ENCODE measurements at places on chromosomes 6 and 20. TPM values are rescaled to one million over a fixed set of nuclear protein-coding genes. Genes with fewer than 3 reads are reported as not detected.

GRCh38 chr6:68032217-68032616 lies 602.9 kb upstream of the ADGRB3 start:
- H3K4me3 ChIP-seq, result no peak overlapping the region
- no peaks in the 10 kb centered on the region for H3K27me3 ChIP-seq
- no peak for DNase-seq
- no peaks in the 10 kb centered on the region for H3K4me1 ChIP-seq
- no peaks in the 10 kb centered on the region for H3K36me3 ChIP-seq

Gene SEL1L2
- 4.1 TPM for total RNA-seq

DNA sequence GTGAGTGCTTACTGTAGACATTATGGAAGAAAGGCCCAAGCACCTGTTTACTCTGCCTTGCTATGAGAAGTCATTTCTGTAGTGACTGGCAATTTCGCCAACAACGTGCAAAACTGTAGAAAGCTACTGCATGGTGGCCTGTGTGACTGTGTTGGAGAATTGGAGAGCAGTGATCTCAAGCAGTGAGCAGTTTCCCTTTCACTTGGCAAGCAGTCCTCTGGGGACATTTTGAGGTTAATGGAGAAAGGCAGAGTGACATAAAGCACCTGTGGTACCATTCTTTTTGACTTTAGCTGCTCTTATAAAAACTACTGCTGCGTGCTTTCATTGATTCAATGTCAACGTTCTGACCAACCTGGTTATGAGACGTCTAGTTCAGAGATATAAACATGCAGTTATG lies 382.6 kb upstream of the JAG1 start:
- no peak for DNase-seq
- H3K27ac ChIP-seq, result no peak overlapping the region
- H3K36me3 ChIP-seq, result no peaks in the 10 kb centered on the region
- no peaks in the 10 kb centered on the region for H3K27me3 ChIP-seq
- no peaks in the 10 kb centered on the region for H3K4me1 ChIP-seq

Gene CRIP3
- 13.4 TPM for total RNA-seq

- no peaks in the 10 kb centered on the region for H3K4me1 ChIP-seq
- no peak overlapping the region for H3K27ac ChIP-seq
- no peaks in the 10 kb centered on the region for H3K27me3 ChIP-seq
- H3K4me3 ChIP-seq, result no peak overlapping the region
These were observed 86.0 kb downstream of the AFG1L start for GRCh38 chr6:108380876-108381275.

- no peak overlapping the region for H3K27ac ChIP-seq
- no peak for DNase-seq
- H3K4me1 ChIP-seq, result no peaks in the 10 kb centered on the region
- H3K4me3 ChIP-seq, result no peak overlapping the region
These were observed 46.4 kb downstream of the PRL start for GRCh38 chr6:22250486-22250885.

Measured in testis (tissue), 5 donors.